ENCODE measurements at places on chromosomes 6 and 20. TPM values are rescaled to one million over a fixed set of nuclear protein-coding genes. Genes with fewer than 3 reads are reported as not detected.

Gene PI16
- not detected for total RNA-seq

Gene NRN1
- total RNA-seq = 0.39 TPM

Gene SLC17A3
- total RNA-seq = not detected

Gene APOM
- total RNA-seq = 1.2 TPM

Gene NANP
- total RNA-seq = 7.7 TPM

Gene BPIFA2
- total RNA-seq = not detected

All from hair follicular keratinocyte (primary cell).